ENCODE measurements at places on chromosomes 4 and X. TPM values are rescaled to one million over a fixed set of nuclear protein-coding genes. Genes with fewer than 3 reads are reported as not detected.

DNA sequence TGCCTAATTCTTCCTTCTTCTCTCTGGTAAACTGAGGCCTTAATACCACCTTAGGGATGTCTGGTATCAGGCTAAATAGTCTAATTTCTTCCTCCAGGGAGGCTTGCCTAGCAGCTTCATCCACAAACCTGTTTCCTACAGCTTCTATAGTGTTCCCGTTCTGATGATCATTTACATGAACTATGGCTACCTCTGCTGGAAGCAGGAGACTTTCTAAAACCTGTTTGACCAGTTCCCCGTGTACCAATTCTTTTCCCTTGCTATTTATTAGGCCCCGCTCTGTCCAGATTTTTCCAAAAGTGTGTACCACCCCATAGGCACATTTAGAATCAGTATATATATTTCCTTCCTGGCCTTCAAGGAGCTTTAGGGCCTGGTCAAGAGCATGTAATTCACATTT is 5.8 kb upstream of the USP38 start:
- DNase-seq: no peak

DNA sequence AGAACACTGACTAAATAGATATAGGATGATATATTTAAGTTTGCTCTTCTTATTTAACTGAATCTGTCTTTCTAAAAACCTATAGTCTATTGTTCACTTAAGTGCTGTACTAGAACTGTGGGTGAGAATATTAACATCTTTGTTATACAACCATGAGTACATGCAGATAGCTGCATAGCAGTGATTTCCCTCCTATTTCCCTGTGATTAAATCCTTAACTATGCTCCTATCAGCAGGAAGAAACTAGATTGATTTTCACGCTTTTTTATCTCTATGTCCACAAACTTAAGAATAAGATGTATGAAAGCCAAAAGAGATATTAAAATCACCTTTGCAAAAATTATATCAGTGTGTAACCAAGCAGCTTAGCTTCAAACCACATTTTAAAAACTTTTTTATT is 11.3 kb upstream of the UGT2A3 start:
- no peak for DNase-seq

- DNase-seq: no peak
These were observed 18.5 kb downstream of the EPHA5 start for GRCh38 chr4:65651751-65652150.

GRCh38 chr4:88779431-88779830 is 81.8 kb upstream of the NAP1L5 start:
- no peak for DNase-seq

DNA sequence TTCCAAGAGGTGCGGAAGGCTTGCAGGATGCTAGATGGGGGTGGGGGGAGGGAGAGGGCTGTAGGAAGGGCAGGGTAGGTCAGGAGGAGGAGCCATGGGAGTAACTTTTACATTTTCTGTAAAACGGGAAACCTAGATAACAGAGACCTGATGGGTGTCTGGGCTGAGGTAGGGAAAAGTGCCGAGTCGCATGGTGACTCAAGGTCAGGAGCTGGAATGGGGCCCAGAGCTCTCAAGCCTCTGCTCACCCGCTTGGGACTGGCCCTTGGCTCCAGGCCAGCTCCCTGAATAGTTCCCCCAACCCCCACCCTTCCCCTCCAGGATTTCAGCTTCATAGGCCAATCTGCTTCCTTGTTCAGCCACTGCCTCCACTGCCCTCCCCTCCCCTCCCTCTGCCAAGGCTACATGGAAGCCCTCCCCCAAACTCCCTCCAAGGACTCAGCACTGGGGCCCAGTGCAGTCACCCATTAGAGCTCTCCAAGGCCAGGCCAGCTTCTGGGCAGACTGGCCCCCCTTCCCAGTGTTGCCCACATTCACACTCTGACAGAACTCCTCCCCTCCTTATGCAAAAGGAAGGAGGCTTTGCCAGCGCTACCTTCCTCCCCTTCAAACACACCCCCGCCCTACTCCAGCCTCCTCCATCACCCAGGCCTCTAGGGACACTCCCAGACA is 43.6 kb downstream of the TSC22D3 start:
- DNase-seq: peak; percentile 92

DNA sequence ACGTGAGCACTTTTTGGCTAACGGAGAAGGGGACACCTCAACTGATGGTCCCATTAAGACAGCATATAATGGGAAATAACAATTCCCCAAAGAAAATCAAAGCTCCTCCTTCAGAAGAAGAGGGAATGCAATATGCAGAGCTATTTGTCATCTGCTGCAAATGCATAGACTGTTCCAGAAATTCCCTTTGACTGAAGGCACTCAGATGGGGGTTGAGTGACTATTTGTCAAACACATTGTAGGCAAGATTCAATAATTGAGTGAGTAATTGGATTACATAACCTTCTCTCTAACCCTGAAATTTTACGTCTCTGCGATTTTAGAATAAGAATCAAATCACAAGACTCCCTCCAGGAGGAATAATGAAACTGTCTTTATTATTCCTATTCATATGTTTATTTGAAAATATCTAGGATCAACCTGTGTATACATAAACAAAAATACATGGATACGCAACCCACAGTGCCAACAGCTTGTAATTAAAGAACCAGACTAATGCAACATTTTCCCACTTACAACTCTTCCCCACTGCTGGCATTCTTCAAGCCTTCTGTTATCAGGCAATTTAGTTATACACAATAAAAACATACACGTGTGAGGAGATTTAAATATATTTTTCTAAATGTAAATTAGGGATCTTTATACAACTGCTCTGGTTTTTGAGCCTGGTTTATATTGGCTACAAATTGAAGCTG is 256.6 kb downstream of the GBA3 start:
- DNase-seq: no peak

DNA sequence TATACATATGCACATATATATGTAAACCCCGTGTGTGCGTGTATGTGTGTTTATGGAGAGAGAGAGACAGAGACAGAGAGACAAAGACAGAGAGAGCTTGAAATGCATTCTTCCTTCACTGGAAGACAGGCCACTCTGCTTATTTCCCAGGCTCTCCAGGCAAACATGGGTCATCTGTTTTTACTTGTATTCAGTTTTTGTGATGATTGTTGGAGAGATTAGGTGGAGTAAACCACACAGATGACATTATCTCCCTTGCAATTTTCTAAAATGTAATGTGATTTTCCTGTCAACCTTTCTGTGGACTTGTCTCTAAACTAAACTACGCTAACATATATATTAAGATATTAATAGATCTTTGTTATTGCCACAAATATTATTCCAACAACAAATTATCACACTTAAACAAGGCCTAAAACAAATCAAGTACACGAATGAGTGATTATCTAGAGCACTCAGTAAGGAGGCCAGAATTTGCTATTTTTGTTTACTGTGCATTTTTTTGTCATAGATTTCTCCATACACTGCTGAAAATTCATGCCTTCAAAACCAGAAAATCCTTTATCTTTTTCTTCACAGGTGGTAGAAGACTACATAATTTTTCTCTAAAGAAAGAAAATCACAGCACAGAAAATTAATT is 251.8 kb upstream of the SLIT2 start:
- DNase-seq: no peak

The SOWAHD gene
- total RNA-seq: not detected

The HPGDS gene
- 0.63 TPM for total RNA-seq

The XAGE1B gene
- total RNA-seq: 1.1 TPM

The CAPN6 gene
- total RNA-seq: 1.5 TPM

The MXRA5 gene
- 4.2 TPM for total RNA-seq

The TKTL1 gene
- 1.1 TPM for total RNA-seq

The FHDC1 gene
- 0.90 TPM for total RNA-seq

All from right atrium auricular region (tissue), 2 donors.